Vagina (tissue), 2 donors: ENCODE measurements at places on chromosomes 4 and X.

DNA sequence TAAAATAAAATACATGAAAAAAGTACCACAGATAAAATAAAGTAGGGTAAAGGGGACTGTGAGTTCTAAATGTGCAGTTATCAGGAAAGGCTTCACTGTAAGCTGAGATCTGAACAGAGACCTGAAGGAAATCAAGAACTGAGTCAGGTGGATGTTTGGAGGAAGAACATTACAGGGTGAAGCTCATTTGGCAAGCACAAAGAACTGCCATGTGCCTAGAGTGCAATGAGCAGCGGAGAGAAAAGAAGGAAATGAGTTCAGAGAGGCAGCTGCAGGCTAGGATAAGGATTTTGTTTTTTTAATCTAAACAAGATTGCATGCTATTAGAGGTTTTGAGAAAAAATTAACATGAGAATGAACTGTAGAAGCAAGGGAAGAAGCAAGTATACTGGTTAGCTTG, 373.1 kb downstream of the STPG2 start:
- DNase-seq = no peak

DNA sequence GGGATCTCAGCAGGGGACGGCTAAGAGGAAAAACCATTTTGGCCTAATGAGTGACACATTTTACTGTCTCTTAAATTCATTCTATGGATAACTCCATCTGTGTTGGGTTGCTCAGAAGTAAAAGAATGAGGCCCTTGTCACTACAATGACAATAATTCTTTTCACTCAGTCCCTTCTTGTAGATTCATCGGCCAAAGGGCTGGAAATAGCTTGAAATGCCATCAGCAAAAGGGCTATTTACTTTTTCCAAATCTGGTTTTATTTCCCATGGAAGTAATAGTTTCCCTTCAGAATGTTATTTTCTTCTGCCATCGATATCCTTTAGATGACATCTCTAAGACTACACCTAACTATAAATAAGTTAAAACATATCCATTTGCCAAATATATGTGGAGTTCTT, 7.4 kb downstream of the MEPE start:
- DNase-seq = no peak

GRCh38 chrX:25976683-25977310, 161.3 kb upstream of the MAGEB18 start:
- DNase-seq = no peak

GRCh38 chr4:7266525-7267292, 74.4 kb downstream of the SORCS2 start:
- DNase-seq = no peak

- DNase-seq = no peak
Observed at GRCh38 chrX:86805241-86805640, 657.0 kb downstream of the DACH2 start.

- DNase-seq = no peak
Observed at GRCh38 chrX:38970845-38971244, 169.6 kb downstream of the MID1IP1 start.

DNA sequence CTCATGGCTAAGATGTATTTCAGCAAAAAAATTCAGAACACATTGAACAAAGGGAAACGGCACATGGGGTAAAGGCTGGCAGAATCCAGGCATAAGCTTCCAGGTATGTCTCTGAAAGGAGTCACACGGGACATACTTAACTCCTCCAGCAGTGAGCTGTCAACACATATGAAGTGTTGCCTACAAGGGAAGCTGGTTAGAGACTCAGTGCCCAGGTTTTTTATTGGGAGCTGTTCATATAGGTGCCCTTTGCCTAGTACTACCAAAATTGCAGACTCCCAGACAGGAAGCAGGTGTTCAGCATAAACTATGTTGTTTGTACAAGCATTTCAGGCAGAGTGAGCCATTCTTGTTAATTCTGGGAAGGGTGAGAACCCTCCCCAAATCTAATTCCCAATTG, 77.4 kb upstream of the PUDP start:
- no peak for DNase-seq

GRCh38 chr4:38759113-38759789, 23.5 kb downstream of the TLR10 start:
- no peak for DNase-seq

GRCh38 chr4:35725131-35725530, 519.2 kb downstream of the ARAP2 start:
- no peak for DNase-seq

GRCh38 chrX:102976286-102976685, 39.2 kb downstream of the RAB40AL start:
- DNase-seq = no peak

DNA sequence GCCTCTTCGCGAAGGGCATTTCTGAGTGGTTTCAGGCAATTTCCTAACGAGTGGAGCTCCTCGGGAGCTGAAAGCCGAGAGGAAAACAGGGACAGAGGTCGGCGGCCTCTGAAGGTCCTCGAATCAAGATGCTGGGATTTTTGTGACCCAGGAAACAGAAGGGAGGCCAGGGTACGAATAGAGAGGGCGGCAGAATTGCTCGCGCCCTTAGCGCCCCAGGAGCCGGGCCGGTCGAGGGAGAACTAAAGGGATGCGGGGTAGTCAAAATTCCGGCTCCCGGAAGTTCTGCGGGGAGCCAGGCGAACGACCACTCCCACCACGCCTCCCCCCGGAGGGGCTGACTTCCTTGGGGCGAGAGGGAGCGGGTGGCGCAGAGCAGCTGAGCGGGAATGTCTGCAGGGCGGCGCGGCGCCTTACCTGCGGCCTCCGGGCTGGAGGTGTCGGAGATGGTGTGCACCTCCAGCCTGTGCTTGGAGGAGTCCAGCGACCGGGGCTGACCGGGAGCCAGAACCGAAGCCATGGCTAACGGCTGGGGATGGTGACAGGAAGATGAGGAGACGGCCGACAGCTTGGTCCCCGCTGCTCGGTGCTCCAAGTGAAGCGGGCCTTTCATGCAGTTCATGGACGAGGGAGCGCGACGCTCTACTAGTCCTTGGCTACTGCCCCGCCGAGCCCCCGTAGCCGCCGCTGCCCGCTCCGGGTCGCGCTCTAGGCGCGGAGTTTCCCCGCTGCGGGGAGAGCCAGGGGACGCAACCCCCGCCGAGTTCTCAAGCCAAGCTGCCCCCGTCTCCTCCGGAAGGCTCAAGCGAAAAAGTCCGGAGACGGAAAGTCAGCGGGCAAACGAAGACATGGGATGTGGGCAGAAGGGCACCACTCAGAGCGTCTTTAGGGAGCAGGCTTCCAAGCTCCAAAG, 782 bp downstream of the PITX2 start:
- DNase-seq = no peak

DNA sequence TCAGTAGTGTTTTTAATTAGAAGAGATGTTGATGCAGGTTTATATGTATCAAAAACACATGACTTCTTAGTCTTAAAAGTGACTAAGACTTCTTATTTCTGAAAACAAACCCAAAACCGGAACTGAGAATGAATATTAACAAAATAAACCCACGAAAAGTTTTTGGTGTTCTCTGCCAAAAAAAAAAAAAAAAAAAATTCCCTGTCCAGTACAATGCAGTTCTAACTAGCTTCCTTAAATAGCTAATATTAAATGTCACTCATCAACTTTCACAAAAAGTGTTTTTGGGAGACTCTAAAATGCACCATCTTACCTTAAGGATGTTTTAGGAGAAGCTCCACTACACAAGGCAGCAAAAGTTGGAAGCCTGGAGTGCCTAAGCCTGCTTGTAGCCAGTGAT, 2.0 kb downstream of the ANKRD37 start:
- DNase-seq = no peak

GRCh38 chrX:56744996-56745395, 16.0 kb downstream of the NBDY start:
- no peak for DNase-seq

- DNase-seq = no peak
Observed at GRCh38 chrX:9698576-9698975, 67.1 kb downstream of the GPR143 start.

DNA sequence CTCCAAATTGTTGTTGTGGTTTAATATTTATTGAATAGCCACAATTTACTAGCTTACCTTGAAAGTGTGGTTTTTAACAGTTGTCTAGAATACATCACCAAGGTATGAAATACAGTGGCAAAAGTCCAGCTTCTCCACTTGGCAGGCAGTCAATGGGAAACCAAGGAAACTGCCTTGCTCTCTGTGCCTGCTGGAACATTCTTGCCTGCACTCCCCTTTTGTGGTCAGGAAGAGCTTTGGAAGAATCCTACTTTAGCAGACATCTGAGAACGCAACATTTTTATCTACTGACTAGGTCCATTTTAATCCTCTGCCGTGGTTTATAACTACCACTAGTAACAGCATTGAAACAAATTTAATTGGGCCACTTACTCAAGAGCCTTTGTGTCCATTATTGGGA, 64.5 kb downstream of the TENM3 start:
- no peak for DNase-seq

GRCh38 chr4:26179316-26179760, 141.5 kb upstream of the RBPJ start:
- no peak for DNase-seq

GRCh38 chr4:8568068-8568668, 12.0 kb upstream of the GPR78 start:
- no peak for DNase-seq

DNA sequence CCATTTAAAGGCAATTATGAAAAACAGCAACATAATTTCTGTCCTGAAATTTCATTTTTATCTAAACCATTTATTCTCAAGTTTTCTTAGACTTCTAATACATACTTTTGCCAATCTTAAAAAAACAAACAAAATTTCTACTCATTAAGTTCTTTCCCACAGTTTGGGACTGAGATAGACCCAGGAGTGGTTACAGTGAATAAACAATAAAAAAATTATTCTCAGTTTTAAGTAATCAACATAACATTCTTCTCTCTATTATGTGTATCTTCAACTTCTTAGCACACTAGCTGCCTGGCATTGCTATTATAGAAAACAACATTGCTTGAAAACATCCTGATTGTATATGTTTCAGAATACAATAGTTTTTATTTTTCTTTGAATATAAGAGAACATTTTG, 532.8 kb downstream of the IL15 start:
- DNase-seq = no peak

DNA sequence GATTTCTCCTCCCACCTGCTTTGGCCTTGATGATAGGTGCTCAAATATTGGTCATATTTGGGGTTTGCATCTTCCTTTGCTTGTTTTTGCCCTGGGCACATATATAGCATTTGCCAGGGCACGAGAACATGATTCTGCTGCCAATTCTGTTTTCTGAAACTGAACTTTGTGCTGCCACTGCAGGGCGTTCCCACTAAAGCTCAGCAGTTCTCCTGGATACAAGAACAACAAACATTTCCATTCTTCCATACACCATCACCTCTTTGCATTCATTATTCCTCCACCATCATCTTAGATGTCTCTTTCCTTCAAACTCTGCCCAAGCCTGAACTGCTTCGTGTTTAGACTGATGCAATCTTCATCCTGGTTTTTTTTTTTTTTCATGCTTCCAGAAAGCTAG, 36.3 kb upstream of the GATB start:
- no peak for DNase-seq

DNA sequence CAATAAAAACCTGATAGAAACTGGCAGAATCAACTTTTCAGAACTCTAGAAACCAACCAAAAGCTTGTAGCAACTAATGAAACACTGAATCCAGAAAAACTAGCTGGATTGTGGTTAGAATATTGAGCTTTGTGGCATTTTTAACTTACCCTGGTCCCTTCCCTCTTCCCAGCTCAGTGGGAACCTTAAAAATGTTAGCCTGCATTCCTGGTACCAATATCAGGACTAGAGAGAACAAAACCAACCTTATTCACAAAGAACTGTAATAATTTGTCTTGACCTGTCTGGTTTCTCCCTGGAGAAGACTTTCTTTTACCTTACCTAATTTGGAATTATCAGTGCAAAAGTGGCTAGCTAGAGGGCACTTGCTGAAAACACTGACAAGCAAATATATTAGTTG, 21.2 kb downstream of the SH3D19 start:
- DNase-seq = no peak

DNA sequence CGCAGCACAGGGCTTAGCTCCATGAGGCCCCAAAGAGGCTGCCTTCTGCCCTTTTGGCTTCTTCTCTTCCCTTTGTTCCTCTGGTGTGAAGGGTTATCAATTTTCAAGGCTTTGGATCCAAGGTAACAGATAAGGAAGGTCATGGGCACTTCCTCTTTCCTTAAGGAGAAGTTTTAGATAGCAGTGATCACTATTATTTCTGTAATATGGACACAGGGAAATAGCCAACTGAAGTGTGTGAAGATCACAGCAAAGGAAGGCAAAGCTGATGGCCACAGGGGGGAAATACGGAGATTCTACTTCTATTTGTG, 366.8 kb downstream of the UNC5C start:
- peak; percentile 40 for DNase-seq

GRCh38 chr4:24560868-24561368, 23.4 kb downstream of the DHX15 start:
- no peak for DNase-seq

GRCh38 chrX:17361620-17362019, 13.4 kb upstream of the NHS start:
- DNase-seq = no peak

GRCh38 chr4:169179609-169180521, 90.9 kb downstream of the SH3RF1 start:
- no peak for DNase-seq

- DNase-seq = no peak
Observed at GRCh38 chrX:99572711-99573110, 837.4 kb downstream of the PCDH19 start.

DNA sequence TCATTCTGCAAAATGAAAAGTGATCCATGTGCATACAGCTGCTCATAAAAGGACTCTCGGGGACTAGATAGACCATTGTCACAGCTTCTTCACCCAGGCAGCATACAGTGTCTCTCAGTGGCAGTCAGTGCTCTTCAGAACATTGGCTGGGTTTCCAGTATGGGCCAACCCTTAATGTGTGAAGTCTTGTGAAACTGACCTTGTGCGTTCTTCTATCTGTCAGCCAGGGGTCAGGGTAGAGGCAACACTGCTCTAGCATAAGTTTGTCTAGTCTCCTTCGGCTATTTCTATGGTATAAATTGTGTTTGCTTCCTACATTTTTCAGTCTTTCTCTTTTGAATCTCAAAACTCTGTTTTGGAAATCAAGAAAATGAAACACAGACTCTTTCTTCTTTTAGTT, 37.0 kb upstream of the SMIM31 start:
- no peak for DNase-seq

DNA sequence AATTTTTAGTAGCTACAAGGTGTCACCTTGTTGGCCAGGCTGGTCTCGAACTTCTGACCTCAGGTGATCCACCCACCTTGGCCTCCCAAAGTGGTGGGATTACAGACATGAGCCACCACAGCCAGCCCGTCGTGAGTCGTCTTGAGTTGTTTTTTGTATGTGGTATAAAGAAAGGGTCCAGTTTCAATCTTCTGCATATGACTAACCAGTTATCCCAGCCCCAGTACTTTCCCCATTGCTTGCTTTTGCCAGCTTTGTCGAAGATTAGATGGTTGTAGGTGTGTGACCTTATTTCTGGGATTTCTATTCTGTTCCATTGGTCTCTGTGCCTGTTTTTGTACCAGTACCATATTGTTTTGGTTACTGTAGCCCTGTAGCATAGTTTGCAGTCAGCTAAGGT, 105.9 kb downstream of the OR13H1 start:
- DNase-seq = no peak

DNA sequence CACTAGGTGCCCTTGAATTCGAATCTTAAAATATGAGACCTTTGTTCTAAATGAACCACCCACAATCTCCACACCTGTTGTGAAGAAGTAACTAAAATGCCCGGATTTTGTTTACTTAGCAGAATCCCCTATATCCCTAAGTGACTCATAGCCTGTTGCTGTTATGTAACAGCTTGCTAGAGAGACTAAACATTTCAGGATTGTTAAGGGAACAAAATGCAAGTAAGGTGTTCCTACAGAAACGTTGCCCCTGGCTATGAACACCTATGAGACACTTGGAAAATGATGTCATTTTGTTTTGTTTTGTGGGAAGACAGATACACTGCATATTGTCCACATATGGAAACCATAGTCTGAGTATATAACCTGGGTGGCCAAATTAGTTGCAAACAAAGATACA, 24.2 kb upstream of the MXRA5 start:
- DNase-seq = no peak
